ENCODE measurements at places on chromosomes 1 and 21. TPM values are rescaled to one million over a fixed set of nuclear protein-coding genes. Genes with fewer than 3 reads are reported as not detected.

Gene THEM5
- total RNA-seq, result not detected

Gene CYP4B1
- 210 TPM for total RNA-seq

Gene OR2L2
- not detected for total RNA-seq

Gene TFB2M
- total RNA-seq, result 10.2 TPM

Gene OLFML2B
- 19.1 TPM for total RNA-seq

Gene CYP4A11
- total RNA-seq, result not detected

Gene FLAD1
- 31.9 TPM for total RNA-seq

Gene ANGPTL3
- not detected for total RNA-seq

Gene LMOD1
- total RNA-seq, result 24.2 TPM

Gene RCSD1
- 20.7 TPM for total RNA-seq

Gene CDCA8
- 1.7 TPM for total RNA-seq

Gene RPE65
- total RNA-seq, result not detected

Gene EDARADD
- total RNA-seq, result 0.89 TPM

Gene UBL4B
- not detected for total RNA-seq

Gene INTS3
- total RNA-seq, result 77.3 TPM

Gene CFAP141
- total RNA-seq, result 2.8 TPM

Gene TESK2
- total RNA-seq, result 8.2 TPM

Gene OR2L5
- total RNA-seq, result not detected

Gene PRAMEF18
- total RNA-seq, result not detected

Measured in lower lobe of right lung (tissue), 2 donors.